ENCODE measurements at places on chromosomes 11 and 22.
A peak's percentile ranks its signal among the peaks of the same experiment; 100 is the strongest.

DNA sequence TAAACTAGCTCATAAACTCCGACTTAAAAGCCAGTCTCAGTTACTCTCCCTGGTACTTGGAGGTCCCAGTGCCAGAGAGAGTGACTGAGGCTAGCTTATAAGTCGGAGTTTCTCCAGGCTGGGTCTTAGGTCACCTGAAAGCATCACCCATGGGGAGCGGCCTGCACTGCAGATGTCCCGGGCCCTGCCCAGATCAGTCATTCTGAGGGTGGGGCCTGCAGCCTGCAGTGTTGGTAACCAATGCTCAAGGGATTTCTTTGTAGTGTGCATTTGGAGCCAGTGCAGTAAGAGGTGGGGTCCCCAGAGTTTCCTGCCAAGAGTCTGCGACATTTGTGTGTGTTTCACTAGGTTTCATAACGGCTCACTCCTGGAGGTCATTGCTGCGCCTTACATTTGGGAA, 14.8 kb downstream of the TAB1 start:
- no peak for DNase-seq

- DNase-seq, result no peak
These were observed 36.9 kb downstream of the PPP2R1B start for GRCh38 chr11:111729071-111729830.

DNA sequence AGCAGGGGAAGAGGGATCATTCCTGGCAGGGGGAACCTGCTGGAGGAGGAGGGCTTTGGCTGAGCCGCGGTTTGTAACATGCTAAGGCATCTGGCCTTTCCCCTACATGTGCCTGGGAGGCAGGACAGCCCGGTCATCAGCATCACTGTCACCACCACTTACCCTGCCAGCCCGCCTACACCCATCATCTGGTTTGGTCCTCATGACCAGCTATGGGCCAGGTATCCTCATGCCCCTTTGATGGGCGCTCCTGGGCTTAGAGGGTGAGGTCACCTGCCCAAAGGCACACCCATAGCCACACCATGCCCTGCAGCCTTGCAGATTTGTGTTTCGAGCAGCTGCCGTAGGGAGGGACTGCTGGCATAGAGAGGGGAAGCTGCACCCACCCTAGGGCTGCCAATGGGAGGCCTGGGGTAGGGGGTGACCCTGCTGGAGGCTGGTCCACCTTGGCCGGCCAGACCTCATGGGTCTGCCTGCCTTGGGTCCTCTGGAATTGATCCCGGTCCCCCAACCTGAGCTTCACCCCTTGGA, 2.6 kb downstream of the MRGPRF start:
- no peak for DNase-seq

DNA sequence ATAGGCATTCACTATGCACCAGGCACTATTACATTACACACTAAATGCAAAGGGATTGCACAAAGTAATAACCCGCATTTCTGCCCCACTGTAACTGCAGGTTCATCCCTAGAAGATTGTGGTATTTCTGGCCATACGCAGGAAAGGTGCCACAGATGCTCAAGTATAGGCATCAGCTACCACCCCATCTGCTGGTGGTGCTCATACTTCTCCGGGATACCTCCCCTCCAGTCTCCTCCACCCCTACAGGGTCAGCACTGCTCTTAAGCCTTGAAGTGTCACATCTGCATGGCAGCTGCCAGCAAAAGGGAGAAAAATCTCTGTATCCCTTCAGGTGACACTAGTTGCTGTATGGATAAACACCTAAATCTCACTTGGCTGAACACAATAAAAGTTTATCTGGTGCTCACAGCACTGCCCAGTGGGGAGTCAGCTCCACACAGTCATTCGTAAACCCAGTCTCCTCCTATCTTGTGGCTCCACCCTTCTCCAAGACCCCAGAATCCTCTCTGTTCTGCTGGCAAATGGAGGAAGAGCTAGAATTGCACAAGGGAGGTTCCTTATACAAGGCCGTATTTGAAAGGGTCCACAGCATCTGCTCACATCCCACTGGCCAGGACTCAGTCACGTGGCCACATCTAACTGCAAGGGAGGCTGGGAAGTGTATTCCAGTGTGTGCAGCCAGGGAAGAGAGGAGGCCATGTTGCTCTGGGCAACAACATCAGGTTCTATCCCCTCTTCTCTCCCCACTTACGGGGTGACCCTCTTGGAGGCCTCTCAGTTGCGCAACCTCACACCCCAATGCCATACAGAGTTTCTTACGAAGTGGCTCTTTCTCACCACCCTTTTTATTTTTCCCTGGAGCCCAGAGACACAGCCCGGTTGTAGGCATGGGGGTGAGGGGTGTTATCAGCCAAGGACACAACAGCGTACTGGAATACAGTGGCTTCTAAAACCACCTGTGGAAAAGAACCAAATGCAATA, 114.7 kb downstream of the BUD13 start:
- DNase-seq, result peak; percentile 29

GRCh38 chr11:103552086-103552485, 442.9 kb downstream of the DYNC2H1 start:
- no peak for DNase-seq

DNA sequence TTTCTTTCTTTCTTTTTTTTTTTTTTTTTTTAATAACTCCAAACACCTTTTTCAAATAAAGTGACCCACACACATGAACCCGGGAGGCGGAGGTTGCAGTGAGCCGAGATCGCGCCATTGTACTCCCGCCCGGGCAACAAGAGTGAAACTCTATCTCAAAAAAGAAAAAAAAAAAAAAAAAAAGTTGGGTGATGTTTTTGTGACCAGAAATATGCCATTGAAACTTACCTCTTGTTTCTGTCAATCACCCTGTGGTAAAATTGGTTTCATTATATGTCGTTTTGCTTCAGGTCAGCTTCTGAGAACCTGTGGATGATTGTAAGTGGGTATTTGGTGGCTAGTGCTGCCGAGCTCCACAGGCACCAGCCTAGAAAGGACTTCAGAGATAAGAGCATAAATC, 238.8 kb downstream of the TBC1D22A start:
- no peak for DNase-seq

- DNase-seq, result peak; percentile 88
These were observed 31.9 kb downstream of the FBLN1 start for GRCh38 chr22:45534339-45535192.

GRCh38 chr11:67543585-67543984, 20.3 kb upstream of the CABP2 start:
- DNase-seq, result no peak

DNA sequence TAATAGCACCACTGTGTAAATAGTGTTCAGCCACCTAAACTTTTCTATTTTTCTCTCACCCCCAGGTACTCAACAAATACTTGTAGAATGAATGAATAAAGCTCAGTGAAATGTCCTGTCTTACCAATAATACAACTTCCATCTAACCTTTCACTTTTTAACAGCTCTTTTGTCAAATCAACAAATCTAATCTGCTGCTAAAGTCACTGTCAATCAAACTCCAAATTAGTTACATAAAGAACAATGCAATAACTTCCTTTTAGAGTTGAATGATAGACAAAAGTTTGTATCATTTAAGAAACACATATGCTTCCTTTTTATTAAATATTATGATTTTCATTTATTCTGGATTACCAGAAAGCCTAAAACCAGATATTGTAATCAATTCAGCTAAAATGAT, 34.7 kb upstream of the C11orf58 start:
- DNase-seq, result no peak

DNA sequence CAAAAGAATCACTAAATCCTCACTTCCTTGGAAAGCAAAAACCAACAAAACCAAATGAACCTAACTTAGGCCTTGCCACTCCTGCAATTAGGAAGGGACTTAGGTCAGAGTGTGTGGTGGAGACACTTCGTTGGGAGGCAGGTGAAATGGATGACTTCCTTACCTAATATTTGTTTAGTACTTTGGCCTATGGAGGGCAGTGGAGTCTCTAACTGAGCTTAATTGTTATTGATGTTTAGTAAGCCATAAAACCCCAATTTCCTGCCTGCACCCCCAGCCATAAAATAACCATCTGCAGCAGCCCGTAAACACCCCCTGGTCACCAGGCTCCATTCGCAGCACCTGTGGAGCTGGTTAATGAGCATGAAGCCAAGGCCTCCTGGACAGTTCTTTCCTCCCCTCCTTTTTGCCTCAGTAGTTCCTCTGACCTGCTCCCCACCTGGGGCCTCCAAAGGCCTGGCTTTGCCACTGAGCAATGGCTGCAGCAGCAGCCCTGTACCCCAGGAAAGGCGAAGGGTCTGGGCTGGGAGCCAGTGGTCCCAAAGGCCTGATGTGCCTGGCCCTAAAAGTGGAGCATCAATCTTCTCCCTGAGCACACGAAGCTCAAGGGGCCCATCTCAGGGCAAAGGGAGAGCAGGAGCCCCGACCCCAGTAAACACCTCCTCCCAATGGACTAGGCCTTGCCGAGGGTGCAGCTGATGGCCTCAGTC, 15.6 kb upstream of the SYT13 start:
- no peak for DNase-seq

- no peak for DNase-seq
These were observed 257.6 kb downstream of the NELL1 start for GRCh38 chr11:20926799-20927540.

DNA sequence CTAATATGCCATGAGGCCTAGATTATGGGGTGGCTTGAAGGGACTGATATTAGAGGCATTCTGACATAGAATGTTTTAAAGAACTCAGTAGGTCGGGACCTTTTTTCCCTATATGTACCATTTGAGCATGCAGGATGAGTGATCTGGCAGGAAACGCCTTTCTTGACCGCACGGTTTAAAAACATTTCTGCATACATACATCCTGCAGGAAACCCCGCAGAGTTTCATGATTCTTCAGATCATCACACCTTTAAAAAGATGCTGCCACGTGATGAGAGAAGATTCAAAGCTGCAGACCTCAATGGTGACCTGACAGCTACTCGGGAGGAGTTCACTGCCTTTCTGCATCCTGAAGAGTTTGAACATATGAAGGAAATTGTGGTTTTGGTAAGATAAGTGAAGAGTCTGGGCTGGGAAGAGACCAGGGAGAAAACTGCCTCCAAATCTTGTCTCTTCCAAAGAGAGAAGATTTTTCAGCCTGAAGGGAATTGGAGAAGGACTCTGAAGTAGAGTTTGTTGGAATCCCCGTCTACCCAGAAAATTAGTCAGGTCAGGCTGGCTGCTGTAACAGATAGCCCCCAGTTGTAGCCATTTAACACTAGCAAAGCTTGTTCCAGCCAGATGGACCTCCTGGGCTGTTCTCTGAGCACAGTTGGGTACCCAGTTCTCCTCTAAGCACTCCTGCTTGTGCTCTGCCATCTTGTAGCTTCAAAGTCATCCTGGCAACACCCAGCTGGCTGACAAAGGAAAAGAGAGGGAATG, 7.4 kb downstream of the RCN1 start:
- DNase-seq, result no peak

- DNase-seq, result no peak
These were observed 39.4 kb downstream of the OPCML start for GRCh38 chr11:133492895-133493294.

DNA sequence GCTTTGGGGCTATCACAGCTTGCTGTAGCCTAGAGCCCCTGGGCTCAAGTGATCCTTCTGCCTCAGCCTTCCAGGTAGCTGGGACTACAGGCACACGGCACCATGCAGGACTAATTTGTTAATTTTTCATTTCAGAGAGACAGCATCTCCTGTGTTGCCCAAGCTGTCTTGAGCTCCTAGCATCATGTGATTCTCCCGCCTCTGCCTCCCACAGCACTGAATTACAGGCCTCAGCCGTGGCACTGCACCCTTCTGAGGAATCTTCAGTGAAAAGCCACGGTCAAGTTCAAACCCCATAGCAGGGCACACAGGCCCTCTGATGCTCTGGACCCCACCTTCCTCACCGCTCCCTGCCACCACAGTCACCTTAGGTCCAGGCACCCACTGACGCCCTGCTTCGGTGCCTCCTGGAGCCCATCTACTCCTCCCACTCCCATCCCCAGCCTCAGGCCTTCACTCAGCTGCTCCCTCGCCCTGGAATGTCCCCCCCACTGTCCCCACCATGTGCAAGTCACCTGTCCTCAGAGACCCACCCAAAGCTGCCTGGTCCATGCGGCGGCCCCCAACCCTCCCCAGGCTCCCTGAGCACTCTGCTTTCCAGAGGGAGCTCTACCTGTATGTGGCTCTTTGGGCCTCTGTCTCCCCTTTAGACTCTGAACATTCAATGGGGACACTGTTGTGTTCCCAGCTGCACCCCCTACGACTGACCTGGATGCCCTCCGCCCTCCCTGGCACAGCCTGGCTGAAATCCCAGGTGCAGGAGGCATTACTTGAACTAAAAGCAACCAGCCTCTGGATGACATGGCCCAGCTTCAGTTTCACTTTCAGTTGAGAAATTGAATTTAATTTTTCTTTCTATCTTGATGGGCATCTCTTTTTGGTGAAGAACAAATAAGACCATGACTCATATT, 1.6 kb downstream of the APOL2 start:
- DNase-seq, result no peak

DNA sequence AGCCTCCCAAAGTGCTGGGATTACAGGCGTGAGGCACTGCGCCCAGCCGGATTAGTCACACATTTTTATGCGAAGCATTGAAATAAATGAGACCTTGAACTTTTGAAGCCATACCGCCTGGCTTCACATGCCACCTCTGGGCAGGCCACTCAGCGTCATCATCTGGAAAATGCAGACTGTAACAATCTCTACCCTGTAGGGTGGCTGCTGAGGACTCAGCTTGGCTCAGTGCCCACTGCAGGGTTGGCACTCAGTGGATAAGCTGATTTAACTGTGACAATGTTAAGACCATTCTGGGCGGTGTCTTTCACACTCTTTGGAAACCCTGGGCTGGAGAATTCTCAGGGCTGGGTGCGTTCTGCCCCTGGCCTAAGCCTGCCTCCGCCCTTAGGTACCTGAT, 8.5 kb downstream of the SH3BP1 start:
- DNase-seq, result no peak

DNA sequence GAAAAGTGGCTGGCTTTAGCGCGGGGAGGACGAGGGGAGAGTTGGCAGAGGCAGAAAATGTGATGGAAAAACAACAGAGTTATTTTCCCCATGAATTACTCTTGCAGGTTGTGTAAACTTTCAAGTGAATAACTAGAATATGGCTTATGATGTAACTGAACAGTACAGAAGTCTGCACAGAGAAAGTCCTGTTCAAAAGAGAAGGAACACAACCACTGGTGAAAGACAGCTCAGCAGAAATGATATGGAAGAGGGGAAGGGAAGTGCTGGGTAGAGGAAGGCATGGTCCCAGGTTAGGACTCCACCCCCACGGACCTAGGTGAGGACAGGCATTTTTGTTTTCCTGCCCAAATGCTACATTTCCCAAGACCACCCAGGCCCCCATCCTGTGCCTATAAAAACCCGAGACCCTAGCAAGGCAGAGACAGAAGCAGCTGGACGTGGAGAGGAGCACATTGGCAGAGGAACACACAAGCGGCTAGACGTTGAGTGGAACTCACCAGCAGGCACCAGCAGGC, 77.7 kb downstream of the MAML2 start:
- DNase-seq, result no peak

GRCh38 chr11:34134765-34135164, 29.3 kb downstream of the NAT10 start:
- no peak for DNase-seq

- no peak for DNase-seq
These were observed 139.7 kb upstream of the TEAD1 start for GRCh38 chr11:12534549-12534948.

GRCh38 chr11:94741022-94741679, 27.0 kb upstream of the AMOTL1 start:
- peak; percentile 51 for DNase-seq

Data from NCI-H524 treated with DMSO at 0.1 percent for 48 hours (cell line).